ENCODE measurements at places on chromosomes 11 and 22.
A peak's percentile ranks its signal among the peaks of the same experiment; 100 is the strongest.

- no peak for DNase-seq
Observed at GRCh38 chr22:39503630-39504029, 1.5 kb downstream of the MIEF1 start.

GRCh38 chr11:132289590-132290256 lies 919.3 kb downstream of the NTM start:
- no peak for DNase-seq

DNA sequence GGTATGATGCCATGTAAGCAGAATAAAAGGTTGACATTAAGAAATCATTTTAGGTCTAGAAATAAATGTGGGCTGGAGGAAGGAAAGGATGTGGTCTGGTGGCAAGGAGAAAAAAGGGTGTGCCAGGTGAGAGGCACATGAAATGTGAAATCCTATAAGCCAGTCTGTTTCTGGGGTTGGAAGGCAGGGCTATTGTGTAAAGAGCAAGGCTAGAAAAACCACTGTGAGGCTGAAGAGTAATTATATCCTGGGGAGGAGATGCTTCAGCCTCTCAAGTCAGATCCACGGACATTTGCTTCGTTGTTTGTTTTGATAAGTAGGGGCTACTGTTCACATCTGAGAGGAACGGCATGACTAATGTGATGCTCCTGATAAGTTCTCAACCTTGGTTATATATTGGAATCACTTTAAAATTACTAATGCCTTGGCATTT lies 77.5 kb upstream of the CTSC start:
- no peak for DNase-seq

DNA sequence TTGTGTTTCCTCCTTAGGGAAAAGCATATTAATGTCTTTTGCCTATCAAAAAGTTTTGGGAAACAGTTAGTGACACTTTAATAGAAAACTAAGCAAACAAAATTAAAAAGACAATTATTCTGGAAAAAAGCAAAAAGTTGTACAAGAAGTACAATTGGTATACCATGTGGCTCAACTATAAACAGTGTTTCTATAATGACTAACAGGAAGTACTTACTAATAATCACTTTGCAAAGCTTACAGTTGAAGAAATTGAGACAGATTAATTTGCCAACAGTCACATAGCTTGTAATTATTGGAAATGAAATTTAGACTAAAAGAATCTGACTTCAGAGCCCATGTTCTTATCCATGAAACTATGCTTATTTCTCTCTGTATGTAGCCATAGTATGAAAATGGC lies 24.7 kb downstream of the PPME1 start:
- peak; percentile 66 for DNase-seq

GRCh38 chr11:6545917-6546605 lies 49.0 kb downstream of the DNHD1 start:
- no peak for DNase-seq

DNA sequence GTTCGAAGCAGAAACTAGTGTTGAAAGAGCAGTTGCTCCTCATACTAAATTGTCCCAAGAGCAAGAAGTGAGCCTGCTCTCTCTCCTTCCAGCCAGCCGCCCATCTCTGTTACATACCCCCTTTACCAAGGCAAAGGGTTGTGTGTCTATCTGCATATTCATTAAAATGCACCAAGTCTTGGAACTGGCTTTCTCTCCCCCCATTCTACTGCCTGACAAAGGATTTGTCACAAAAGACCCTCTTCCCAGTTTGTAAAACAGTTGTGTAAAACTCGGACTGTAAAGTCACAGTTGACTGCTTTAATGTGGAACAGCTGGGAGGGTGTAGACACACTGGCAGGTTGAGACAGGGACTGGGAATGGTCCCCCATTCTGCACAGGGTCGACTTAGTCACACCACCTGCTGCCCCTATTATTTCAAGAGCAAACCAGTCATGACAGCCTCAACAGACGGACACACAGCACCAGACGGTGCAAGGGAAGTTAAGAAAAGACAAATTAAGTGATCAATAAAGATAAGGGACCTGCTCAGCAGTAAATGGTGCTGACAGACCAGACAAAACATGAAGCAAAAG lies 60.0 kb upstream of the HTATIP2 start:
- no peak for DNase-seq

DNA sequence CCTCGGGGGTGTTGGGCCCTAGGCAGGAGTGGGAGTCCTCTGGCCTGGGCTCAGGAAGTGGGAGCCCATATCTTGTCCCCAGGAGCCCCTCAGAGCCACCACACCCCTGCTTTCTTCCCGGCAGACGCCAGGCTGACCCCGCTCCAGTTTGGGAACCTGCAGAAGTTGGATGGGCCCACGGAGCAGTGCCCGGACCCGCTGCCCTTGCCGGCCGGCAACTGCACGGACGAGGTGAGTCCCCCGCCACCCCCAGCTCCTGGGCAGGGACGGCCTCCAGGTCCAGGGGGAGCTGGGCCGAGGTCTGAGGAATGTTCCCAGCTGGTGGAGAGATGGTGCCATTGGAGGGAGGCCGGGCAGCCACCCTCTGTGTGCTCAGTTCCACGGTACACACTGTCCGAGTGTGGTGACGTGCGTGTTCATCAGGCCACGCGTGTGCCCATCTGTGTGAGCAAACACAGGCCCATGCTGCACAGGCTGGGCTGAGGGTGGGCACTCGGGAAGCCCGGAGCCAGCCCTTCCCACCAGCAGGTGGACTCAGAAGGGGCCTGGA lies 4.8 kb downstream of the MUC5B start:
- DNase-seq = no peak

DNA sequence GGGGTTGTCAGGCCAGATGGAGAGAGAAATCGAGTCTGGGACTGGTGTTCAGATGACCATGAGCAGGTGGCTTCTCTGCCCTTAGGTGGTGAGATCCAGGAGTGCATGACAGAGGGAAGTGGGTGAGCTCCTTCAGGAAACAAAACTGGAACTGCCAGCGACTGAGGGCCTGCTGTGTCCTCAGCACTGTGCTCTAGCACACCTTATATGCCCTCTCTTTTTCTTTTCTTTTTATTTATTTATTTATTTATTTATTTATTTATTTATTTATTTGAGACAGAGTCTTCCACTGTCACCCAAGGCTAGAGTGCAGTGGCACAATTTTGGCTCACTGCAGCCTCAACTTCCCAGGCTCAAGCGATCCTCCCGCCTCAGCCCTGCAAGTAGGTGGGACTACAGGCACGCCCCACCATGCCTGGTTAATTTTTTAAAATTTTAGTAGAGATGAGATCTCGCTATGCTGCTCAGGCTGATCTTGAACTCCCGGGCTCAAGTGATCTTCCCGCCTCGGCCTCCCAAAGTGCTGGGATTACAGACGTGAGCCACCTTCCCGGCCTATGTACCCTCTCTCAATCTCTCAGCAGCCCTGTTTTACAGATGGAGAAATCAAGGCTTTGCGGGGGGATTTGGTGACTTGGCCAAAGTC lies 14.8 kb upstream of the RASD2 start:
- DNase-seq = no peak

Data from NCI-H1105 (cell line).